Aorta (tissue), 5 donors: ENCODE measurements at places on chromosomes 3 and 15. TPM values are rescaled to one million over a fixed set of nuclear protein-coding genes. Genes with fewer than 3 reads are reported as not detected.

GRCh38 chr3:104849070-104849469 is 517.6 kb upstream of the ALCAM start:
- DNase-seq: no peak

DNA sequence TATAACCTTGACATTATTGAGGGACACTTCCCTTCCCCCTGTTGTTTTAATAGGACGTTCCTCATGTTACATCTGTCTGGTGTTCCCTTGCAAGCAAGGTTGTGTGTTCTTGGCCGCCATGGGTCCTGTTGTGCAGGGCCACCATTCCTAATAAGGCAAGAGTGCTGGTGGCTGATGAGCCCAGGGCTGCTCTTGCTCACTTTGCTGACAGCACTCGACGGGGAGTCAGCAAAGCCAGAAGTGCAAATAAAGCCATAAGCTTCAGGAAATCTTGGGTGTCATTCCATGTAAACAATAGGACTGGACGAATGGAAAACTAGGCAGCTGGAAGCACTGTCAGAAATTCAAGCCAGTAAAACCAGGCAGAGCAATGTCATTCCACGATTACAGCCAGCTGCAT is 75.8 kb downstream of the SQOR start:
- no peak for DNase-seq

RIOX2 gene
- 25.8 TPM for total RNA-seq

DNA sequence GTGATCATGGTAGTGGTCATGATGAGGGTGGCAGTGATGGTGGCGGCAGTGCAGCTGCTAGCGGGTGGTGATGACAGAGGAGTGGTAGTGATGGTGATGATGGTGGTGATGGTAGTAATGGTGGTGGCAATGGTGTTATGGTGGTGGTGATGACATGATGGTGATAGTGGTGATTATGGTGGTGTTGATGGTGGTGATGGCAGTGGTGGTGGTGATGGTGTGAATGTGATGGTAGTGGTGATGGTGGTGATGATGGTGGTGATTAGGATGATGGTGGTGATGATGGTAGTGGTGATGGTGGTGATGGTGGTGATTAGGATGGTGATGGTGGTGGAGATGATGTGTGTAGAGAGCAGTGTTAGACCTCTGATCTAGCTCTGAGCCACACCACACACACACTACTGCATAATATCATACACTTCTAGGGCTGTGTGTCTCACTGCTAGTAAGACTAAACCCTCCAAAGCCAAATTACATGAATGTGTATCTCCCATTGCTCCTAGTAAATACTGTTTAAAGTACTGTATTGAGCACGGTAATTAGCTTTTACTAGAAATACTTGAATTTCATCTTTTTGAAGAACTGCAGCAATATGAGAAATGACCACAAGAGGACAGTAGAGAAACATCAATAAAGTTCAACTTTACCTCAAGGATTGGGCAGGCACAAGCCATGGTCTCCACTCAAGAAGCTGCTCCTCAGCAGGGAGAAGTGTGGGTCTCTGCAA is 28.8 kb downstream of the TMED3 start:
- no peak for DNase-seq

- no peak for DNase-seq
Observed at GRCh38 chr15:52717481-52717880, 38.3 kb upstream of the ATOSA start.

DNA sequence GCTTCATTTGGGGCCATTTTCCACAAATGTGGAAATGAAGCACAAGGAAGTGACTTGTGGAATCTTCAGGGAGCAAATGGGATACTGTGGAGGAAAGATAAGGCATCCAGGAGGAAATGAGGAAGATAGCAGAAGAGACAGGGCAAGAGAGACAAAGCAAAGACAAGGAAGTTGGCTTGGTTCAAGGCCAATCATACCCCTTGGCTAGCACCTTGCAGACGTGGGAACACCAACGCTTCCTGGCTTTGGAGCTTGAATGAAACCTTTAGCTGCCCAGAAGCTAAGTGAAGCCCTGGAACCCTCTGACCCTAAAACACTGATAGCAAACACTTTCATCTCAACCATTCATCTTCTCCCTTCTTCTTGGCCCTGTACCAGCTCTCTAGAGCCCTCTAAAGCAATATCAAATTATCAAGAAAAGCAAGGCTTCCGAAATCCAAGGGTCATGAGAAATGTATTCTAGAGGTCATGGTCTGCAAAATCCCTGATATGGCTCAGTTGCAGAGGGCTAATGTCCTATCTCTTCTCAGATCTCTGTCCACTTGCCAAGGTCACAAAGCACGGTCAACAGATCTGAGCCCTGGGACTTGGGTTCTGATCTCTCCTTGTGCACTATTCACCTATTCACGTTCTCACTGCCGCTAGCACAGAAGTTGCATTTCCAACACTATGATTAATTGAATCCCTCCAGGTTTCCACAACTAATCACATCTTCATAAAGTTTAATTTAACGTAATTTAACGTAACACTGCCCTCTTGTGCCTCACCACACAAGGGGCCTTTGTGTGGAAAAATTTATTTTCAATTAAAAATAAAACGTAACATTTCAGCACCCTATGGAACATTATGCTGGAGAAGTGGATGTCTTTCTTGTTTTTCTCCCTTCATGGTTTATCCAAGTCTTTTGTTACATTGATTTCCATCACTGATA is 557.6 kb upstream of the ADAMTS9 start:
- DNase-seq: no peak

MUC20 gene
- 4.5 TPM for total RNA-seq

DNA sequence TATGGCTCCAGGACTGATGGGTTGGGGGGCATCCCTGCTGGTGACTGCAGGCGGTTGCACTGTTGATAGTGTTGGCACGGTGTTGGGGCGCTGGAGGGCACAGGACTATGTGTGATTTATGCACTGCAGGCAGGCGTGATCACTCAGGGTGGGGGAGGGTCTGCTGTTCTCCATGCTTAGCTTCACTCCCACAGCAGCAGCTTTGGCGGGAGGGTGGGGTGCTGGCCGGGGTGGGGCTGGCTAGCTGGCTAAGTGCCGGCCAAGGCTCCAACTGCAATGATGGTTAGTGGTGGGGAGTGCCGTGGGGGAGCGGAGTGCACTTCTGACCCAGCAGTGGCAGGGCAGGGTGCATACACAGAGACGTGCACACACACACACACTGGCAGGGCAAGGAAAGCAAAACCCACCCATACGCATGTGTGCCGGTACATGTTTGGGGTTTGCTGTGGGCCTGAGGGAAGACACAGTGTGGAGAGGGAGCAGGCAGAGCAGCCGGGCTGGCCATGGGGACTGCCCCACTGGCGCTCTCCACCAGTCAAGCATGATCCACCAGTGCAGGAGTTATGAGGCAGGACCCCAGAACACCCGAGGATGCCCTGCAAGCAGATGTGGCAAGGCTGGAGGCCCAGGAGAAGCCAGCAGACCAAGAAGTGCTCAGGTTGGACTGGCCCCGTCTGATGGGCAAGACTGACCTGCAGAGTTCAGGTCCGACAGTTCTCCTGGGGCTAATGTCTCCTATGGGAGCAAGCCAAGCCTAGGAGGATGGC is 16.5 kb upstream of the FGF7 start:
- peak; percentile 59 for DNase-seq

DNA sequence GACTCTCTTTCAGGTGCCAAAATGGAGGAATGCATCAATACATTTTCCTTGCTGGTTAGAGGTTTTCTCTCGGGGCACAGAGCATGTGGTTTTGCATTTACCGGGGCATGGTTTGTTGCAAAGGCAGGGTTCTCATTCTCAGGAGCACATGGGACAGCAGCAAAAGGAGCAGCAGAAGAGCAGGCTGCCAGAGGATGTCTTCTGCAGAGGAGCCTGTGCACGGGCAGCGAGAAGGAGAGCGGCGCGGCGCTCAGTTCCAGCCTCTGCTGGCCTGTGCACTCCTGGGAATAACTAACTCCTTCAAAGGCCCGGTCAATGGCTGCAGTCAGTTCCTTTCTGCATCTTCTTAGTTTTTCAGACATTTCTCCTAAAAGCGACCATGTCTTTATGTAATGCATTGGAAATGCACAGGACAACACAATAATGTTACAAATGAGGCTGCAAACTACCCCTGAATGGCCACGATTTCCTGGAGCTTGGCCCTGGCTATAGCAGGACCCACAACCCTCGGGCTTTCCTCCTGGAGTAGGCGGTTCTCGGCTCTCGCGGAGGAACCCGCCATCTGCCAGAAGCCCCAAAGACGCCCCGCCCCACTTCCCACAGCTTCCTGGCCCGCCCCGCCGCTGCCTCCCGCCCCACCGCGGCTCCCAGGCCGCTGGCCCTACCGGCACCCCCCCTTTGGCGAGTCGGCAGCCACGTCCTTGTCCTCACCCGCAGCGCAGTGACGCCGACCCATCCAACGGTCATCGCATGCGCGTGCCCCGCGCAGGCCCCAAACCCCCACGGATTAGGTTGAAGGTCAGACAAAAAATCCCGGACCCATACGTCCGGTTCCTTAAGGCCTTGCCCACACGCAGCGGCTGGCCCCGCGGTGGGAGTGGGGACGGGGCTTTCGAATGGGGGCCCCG is at the start of gene C3orf62:
C3orf62 (minus strand) TSS at position 758 of the 908 bp plus-strand sequence; CDS start at position 398, 360 bp downstream.
- peak; percentile 97 for DNase-seq

UBR1 gene
- total RNA-seq: 40.6 TPM
